Naive B cell (primary cell): ENCODE measurements at places on chromosomes 12 and 14. TPM values are rescaled to one million over a fixed set of nuclear protein-coding genes. Genes with fewer than 3 reads are reported as not detected.

Gene NUAK1
- polyA plus RNA-seq: not detected

DNA sequence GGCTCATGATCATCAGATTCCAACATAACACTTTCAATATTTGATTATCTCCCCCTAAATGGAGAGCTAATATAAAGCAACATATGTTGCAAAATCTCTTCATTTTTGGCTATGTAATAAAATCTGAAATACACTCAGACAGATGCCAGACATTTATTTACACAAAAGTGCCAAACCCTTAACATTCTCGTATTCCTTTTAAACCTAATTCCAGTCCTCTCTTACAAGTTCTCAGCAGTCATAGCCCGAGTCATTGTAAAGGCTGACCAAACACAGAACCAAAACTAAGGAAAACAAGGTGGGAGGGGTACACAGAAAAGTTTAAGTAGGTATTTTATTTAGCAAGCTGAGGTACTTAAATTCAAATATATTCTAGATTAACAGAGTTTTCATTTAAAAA, 81.4 kb downstream of the LRP6 start:
- no peaks in the 10 kb centered on the region for H3K4me1 ChIP-seq
- no peaks in the 10 kb centered on the region for H3K27me3 ChIP-seq
- no peak overlapping the region for H3K4me3 ChIP-seq
- H3K27ac ChIP-seq: no peak overlapping the region

Gene ACSM4
- polyA plus RNA-seq: not detected

Gene NID2
- polyA plus RNA-seq: 0.82 TPM

DNA sequence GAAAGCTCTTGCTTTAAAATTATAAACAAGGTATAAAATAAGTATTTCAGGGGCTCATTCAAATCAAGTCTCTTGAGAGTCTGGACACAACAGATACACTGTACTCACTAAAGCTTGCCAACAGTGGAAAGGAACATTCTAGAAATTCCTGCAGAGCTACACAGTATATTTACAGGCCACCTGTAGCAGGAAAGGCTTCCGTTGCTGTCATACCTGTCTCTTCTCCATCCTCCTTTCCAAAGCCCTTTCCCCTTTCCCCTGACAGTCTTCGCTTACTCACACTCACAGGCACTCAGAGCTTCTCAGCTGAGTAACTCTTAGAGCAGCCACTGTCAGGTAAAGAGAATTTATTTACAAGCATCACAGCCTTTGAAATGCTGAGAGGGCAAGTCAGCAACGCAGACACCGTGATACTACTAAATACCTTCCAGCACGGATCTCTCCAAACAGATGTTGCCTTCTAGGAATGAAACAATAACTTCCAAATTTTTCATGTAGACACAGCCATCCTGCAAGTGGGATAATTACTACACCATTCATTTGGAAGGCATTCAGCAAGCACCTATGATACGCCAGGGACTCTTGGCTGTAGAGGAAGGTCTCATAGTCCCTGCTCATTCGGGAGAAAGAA, 167.9 kb downstream of the FOXN3 start:
- no peak for DNase-seq
- H3K27ac ChIP-seq: no peak overlapping the region
- peaks cover 5% of the 10 kb centered on the region for H3K36me3 ChIP-seq
- peaks cover 44% of the 10 kb centered on the region for H3K4me1 ChIP-seq
- no peak overlapping the region for H3K4me3 ChIP-seq

DNA sequence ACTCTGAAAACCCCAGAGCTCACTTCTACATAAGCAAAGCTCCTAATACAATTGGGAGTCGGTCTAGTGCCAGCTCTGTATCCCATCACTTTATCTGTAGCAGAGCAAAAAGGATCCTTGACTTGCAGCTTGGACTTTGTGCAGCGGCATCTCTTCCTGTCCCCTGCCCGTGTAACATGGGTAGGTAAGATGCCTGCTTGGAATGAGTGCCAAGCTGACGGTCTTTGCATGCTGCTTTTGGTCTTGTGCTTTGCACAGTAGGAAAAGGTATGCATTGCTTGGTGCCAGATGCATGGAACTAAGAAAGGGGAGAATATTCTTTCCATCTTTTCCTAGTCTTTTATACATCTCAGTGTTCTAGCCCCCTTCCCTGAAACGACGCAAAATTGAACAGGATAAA, 6.9 kb upstream of the PLEKHH1 start:
- H3K27ac ChIP-seq: no peak overlapping the region
- H3K4me3 ChIP-seq: no peak overlapping the region
- H3K27me3 ChIP-seq: peaks cover 63% of the 10 kb centered on the region
- DNase-seq: no peak

GRCh38 chr14:92325835-92326234, 2.9 kb downstream of the SLC24A4 start:
- no peaks in the 10 kb centered on the region for H3K36me3 ChIP-seq
- H3K4me1 ChIP-seq: peaks cover 18% of the 10 kb centered on the region
- DNase-seq: no peak

- DNase-seq: no peak
- H3K27me3 ChIP-seq: no peaks in the 10 kb centered on the region
- no peak overlapping the region for H3K4me3 ChIP-seq
- no peaks in the 10 kb centered on the region for H3K4me1 ChIP-seq
These were observed 167.8 kb downstream of the TTC6 start for GRCh38 chr14:37763266-37763665.

GRCh38 chr12:29726741-29727348, 56.9 kb downstream of the TMTC1 start:
- no peak for DNase-seq
- H3K4me1 ChIP-seq: no peaks in the 10 kb centered on the region

Gene KRT6C
- not detected for polyA plus RNA-seq

Gene P2RX7
- polyA plus RNA-seq: 1.1 TPM

Gene MYL6
- 2,679 TPM for polyA plus RNA-seq

Gene ASCL1
- polyA plus RNA-seq: not detected

DNA sequence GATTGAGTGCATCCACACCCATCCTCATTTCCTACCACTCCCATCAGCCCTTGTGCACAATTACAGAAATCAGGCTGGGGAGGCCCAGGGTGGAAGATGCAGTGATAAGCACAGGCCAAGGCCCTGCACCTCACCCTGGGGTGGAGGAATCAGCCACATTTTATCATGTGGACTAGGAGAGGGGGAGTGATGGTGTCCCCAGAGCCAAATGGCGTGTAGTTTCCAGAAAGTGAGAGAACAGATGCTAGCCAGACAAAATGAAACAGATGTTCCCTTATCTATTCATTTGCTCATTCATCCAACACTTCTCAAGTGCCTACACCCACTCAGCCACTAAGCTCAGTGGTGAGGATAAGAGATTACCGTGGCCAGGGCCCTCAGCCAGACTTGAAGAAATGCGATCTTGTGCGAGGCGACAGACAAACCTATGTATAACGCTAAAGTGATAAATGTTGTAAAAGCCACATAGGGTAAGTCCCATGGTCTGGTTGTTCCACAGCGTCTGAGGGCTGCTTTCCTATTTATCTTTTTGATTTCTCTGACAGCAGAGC, 93.6 kb downstream of the STAB2 start:
- H3K36me3 ChIP-seq: no peaks in the 10 kb centered on the region
- DNase-seq: no peak
- no peak overlapping the region for H3K27ac ChIP-seq
- peaks cover 30% of the 10 kb centered on the region for H3K27me3 ChIP-seq

DNA sequence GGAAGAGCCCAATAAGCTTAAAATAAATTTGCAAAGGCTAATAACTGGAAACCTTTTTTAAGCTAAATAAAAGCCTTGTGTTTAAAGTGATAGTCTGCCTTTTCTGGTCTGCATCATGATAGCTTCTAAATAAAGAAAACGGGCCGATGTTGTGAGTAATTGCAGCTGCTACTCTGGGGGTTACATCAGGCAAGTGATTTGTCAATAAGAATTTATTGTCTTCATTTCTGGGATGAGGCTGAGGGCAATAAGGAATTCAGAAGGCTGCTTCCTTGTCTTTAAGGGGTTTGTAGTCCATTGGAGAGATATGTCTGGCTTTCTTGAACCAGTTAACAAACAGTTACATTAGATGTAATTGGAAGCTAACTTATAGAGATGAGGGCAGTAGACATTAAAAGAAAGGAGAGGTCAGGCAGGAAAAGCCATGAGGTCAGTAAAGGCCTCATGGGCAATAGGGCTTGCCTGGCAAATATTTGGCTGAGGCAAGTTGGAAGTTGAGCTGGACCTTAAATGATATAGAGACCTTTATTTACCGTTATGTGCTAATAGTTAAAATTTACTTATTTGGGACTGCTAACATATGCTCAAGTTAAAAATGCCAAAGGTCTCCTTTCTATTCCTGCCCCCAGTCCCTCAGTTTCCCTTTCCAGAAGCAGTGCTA, 85.0 kb downstream of the CRADD start:
- no peaks in the 10 kb centered on the region for H3K36me3 ChIP-seq
- H3K4me3 ChIP-seq: no peak overlapping the region
- H3K27ac ChIP-seq: peak overlapping the region; percentile 1

Gene MUCL1
- polyA plus RNA-seq: not detected

DNA sequence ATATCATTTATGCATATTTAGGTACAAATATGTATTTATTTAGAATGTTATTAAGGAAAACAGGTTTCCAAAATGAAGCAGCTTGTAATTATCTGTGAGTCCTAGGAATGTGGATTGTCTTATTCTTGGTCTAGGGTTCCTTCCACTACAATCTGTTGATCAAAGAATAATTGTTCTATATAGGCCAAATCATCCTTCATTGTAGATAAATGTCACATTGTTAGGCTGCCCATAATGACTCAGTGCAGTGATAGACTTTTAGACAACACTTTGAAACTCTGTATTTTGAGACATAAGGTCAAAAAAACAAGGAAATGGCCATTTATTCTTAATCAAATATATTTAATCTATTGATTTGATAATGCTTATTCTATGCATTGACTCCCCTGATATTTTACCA, 283.0 kb downstream of the ACSS3 start:
- no peak overlapping the region for H3K27ac ChIP-seq
- H3K4me3 ChIP-seq: no peak overlapping the region
- no peaks in the 10 kb centered on the region for H3K4me1 ChIP-seq
- H3K36me3 ChIP-seq: no peaks in the 10 kb centered on the region

- H3K27me3 ChIP-seq: no peaks in the 10 kb centered on the region
- no peak overlapping the region for H3K4me3 ChIP-seq
- H3K4me1 ChIP-seq: no peaks in the 10 kb centered on the region
- H3K27ac ChIP-seq: no peak overlapping the region
- DNase-seq: no peak
- H3K36me3 ChIP-seq: no peaks in the 10 kb centered on the region
These were observed 649.3 kb downstream of the RPS29 start for GRCh38 chr14:48936849-48937248.

DNA sequence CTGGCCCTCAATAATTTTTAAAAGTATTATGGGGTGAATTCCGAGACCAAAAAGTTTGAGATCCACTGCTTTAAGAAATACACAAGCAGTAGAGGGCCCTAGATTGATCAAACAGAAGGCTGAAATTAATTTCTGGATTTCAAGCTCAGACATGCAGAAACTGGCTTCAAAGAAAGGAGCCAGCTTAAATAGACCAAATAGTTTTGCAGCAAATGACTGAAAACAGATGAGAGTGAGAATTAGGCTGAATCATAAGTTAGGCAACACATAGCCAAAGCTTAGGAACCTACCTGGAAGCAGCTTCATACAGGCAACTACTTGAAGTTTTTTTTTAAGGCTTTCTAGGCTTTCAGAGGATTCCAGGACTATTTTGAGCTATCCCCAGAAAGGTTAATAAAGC, 12.4 kb downstream of the ATF7 start:
- peaks cover 12% of the 10 kb centered on the region for H3K4me1 ChIP-seq
- H3K4me3 ChIP-seq: no peak overlapping the region
- H3K36me3 ChIP-seq: peaks cover 4% of the 10 kb centered on the region
- H3K27me3 ChIP-seq: no peaks in the 10 kb centered on the region
- DNase-seq: no peak
- H3K27ac ChIP-seq: no peak overlapping the region

- no peak overlapping the region for H3K27ac ChIP-seq
- H3K4me1 ChIP-seq: no peaks in the 10 kb centered on the region
- H3K36me3 ChIP-seq: no peaks in the 10 kb centered on the region
- no peak overlapping the region for H3K4me3 ChIP-seq
- H3K27me3 ChIP-seq: peaks cover 4% of the 10 kb centered on the region
- no peak for DNase-seq
These were observed 28.5 kb downstream of the CFL2 start for GRCh38 chr14:34685819-34686428.

Gene CLEC2A
- not detected for polyA plus RNA-seq

GRCh38 chr12:11598900-11599299, 50.6 kb upstream of the ETV6 start:
- peak overlapping the region; percentile 25 for H3K27ac ChIP-seq
- peaks cover 4% of the 10 kb centered on the region for H3K4me1 ChIP-seq
- no peaks in the 10 kb centered on the region for H3K27me3 ChIP-seq
- DNase-seq: no peak
- no peak overlapping the region for H3K4me3 ChIP-seq
- no peaks in the 10 kb centered on the region for H3K36me3 ChIP-seq

DNA sequence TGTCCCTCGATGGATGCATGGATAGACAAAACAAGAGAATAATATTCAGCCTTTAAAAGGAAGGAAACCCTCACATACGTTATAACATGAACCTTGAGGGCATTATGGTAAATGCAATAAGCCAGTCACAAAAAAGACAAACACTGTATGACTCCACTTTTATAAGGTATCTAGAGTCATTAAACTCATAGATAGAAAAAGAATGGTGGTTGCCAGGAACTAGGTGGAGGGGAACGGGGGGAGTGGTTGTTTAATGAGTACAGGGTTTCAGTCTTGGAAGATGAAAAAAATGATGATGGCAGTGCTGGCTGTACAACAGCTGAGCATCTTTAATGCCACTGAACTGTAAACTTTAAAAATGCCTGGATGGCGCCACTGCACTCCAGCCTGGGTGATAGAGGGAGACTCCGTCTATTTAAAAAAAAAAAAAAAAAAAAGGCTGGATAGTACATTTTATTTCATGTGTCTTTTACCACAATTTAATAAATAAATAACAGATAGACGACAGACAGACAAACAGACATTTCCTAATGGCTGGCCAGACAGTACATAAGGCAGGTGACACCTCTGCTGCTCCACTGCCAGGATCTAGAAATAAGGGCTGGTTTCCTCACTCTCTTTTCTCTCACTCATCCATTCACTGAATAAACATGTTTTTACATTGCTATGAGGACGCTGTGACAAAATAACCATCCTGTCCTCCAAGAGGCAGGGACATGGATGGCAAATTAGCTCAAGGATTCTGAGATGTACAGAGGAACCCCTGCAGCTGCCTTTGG, 118.8 kb downstream of the FOXN3 start:
- H3K4me1 ChIP-seq: peaks cover 71% of the 10 kb centered on the region
- no peak overlapping the region for H3K4me3 ChIP-seq
- peak overlapping the region; percentile 16 for H3K27ac ChIP-seq
- no peaks in the 10 kb centered on the region for H3K27me3 ChIP-seq
